ENCODE measurements at places on chromosomes 5 and 9.

DNA sequence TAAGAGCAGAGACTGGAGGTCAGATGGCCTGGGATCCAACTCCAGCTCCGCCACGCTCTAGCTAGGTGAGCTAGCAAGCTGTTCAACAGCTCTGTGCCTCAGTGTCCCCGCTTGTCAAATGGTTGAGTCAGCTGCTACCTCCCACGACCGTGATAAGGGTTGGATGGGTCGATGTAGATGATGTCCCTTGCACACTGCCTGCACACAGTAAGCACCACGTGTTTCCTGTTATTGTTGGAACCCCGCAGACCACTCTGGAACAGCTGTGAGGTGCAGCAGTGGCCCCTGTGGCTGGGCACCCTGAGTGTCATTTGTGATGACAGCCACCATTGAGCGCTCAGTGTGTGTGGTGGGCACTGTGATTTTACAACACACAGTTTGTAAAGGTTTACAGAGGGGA, 54.0 kb upstream of the CTSL start:
- no peak for DNase-seq

GRCh38 chr9:1049641-1050040, 516 bp upstream of the DMRT2 start:
- DNase-seq = no peak

- no peak for DNase-seq
These were observed 90.3 kb upstream of the IFNK start for GRCh38 chr9:27433631-27434325.

DNA sequence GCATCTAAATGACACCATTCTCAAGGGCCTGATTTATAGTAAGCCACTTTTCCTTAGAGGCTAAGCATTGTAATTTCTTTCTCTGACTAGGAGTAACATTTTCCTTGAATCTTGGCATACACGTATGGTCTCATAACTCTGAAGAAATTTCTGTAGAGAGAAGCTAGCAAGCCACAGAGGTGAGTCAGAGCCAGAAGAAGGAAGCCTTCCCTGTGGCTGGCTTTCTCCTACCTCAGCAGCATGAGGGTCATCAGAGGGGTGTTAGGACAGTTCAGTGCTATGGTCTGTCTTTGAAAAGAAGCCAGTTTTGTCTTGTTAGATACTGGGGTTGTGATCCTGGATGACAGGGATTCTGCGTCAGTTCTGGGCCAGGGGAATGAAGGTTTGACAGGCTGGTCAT, 3.2 kb downstream of the SNX30 start:
- DNase-seq = peak; percentile 25

DNA sequence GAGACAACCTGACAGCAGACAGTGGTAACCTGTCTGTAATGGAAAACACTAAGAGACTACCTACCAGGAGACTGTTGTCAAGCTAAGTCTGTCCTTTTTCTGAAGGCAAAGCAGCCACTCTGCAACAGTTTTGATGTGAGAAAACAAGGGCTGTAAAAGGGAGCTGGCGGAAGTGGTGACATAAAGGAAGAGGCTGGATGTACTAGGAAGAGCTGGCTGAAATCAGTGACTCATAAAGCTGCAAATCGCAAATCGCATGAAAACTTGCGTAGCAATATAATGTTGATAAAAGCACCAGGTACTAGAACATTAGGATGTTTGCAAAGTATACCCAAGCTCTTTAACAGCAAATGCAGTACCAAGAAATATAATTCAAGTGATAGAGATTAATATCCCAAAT, 1.4 kb downstream of the NSUN2 start:
- no peak for DNase-seq

GRCh38 chr5:71533615-71534014, 53.5 kb upstream of the MCCC2 start:
- DNase-seq = no peak

GRCh38 chr9:121360601-121361374, 9.3 kb downstream of the STOM start:
- no peak for DNase-seq

DNA sequence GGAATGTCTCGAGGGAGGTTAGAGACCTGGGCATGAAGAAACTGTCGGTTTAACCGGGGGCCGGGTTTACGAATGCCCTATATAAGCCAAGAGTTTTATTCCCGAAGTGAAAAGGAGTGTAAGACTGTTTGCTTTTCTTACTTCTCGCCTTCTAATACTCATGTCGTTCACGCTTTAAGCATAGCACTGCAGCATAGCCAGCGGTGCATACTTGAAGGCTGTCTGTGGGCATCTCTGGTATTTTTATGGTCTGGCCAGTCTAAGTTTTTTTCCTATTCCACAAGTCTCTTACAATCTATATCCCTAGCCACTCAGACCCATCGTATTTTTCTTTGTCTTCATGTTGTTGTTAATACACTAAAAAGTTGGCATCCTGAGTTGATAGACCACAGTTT, 1.2 kb downstream of the UHRF2 start:
- DNase-seq = no peak

GRCh38 chr9:76369583-76369982, 24.6 kb downstream of the RFK start:
- DNase-seq = no peak

DNA sequence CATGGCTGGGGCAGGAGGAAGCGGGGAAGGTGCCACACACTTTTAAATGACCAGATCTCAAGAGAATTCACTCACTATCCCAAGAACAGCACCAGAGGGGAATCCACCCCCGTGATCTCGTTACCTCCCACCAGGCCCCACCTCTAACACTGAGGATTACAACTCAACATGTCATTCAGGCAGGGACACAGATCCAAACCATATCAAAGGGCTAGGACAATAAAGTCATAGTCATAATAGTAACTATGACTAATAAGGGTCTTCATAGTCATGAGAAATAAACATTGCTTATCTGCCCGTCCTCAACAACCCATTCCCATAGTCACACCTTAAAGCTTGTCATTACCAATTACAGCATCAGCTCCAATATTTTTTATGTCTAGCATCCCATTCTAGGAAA, 65.3 kb upstream of the SMC2 start:
- DNase-seq = peak; percentile 18

DNA sequence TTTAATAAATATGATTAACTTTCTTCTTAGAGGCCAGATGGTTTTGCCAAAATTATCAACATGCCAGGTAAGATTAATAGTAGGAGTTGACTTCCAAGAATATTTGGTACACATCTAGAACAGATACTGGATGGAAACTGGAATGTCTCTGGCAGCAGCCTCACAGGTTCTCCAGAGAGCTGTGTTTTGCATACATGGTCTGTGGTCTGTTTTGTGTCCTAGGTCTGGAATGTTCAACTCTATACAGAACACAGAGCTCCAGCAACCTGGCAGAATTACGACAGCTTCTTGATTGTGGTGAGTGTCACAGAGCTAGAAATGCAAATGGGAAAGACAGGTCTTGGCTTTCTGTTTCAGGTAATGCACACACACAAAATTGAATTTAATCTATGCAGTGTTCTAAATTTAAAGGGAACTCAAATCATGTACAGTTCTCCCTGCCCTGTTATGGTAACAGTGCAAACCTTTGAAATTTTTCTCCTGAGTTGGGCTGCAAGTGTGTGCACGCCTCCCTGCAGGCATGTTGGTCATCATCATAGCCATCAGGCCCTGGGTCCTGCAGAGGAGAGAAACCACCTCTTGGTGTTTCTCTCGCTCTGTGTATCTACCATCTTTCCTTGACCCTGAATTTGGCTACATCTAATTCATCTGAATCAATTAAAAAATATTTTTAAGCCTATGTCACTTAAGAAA, 58.3 kb downstream of the PIK3R1 start:
- DNase-seq = no peak

DNA sequence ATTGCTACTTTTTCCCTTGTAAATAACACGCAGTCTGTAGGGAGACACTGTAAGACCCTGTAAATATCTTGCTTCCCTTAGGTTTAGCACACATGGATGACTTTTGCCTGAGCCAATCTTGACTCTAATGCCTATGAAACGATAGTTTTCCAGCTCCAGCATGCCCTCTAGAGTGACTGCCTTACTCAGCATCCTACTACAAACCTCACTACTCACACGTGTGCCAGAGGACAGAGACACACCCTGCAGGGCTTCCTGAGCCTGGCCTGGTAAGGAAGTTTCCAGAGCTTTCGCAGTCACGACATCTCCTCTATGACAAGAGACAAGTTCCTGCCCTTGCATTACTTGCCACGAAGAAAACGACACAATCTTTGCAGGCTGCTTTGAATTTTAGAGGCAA, 138.1 kb downstream of the ATPSCKMT start:
- DNase-seq = no peak

GRCh38 chr9:128124873-128125579, 2.5 kb downstream of the PTGES2 start:
- DNase-seq = peak; percentile 40

DNA sequence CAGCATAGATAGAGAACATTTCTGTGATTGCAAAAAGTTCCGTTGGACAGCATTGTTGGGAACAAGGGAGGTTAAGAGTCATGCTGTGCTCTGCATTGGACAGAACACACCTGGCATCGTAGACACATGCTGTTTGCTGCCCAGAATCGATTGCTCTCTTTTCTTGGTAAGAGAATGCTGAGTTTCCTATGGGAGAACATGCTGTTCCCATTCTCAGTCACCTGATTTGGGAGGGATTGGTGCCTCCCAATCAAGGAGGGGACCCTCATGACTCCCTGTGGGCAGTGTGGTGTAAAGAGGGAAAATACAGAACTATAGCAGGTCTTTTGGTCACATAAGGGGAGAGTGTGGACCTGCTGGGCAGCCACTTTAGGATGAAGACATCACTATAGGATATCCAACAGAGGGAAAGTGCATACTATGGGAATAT, 555.4 kb upstream of the CLINT1 start:
- no peak for DNase-seq

- DNase-seq = no peak
These were observed 108.1 kb downstream of the SEMA5A start for GRCh38 chr5:9437741-9438240.

GRCh38 chr5:172418862-172419814, 35.2 kb downstream of the SH3PXD2B start:
- DNase-seq = no peak

DNA sequence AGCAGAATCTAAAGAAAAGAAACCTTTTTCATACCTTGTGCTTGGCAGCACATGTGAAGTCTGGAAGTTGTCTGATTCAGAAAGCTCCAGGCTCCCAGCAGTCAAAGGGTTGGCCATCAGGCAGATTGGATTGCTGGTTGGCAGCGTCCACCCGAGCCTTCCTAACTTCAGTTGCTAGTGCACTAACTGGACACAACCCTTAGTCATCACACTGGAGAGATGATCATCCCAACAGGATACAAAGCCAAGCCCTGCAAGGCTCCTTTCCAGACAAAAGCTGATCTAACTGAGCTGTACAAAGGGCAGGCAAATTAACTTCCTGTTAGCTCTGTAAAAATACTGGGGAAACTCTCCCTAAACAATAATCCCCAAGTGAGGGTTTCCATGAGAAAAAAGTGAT, 185.6 kb downstream of the SNX18 start:
- no peak for DNase-seq

DNA sequence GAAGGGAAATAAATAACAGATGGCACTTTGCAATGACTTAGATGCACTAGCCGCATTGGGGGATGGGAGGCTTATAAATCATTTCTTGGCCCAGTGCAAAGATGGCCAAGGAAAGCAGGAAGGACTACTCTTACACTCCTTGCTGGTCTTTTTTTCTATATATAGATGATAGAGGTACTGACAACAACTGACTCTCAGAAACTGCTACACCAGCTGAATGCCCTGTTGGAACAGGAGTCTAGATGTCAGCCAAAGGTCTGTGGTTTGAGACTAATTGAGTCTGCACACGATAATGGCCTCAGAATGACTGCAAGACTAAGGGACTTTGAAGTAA, 1.7 kb downstream of the CCNG1 start:
- no peak for DNase-seq

DNA sequence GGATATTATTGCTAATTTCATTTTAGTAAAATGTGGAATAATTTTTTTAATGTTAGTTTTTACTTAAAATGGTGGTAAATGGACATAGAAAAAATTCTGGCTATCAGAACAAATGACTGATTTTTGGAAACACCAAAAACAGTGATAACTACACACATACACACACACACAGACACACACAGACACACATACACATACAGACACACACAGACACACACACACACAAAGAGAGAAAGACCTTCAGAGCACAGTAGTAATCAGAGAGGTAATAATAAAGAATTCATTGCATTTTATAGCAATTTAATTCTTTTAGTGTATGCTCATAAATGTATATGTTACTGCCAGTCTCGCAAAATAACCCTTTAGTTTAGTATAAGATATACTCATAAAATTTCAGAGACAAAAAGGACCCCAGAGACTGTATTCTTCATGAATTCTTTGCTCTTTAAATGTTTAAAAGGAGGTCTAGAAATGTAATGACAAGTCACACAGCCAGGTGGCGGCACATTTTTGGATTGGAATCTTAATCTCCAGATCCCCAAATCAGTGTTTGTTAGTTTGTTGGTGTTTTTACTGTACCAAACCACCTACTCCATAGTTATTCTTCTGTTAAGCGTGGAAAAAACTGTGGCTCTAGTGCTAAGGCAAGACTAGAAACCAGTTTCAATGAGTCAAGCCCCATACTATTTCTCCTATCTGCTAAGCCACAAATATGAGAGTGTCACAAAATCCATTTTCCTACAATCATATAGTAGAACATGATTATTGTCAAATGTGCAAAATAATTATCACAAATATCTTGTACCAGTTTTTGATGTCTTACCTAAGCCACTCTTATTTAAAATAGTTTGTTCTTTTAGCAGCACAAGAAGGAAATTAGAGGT, 109.9 kb downstream of the EDIL3 start:
- DNase-seq = no peak

- no peak for DNase-seq
These were observed 356.1 kb downstream of the SPOCK1 start for GRCh38 chr5:137142764-137143605.

DNA sequence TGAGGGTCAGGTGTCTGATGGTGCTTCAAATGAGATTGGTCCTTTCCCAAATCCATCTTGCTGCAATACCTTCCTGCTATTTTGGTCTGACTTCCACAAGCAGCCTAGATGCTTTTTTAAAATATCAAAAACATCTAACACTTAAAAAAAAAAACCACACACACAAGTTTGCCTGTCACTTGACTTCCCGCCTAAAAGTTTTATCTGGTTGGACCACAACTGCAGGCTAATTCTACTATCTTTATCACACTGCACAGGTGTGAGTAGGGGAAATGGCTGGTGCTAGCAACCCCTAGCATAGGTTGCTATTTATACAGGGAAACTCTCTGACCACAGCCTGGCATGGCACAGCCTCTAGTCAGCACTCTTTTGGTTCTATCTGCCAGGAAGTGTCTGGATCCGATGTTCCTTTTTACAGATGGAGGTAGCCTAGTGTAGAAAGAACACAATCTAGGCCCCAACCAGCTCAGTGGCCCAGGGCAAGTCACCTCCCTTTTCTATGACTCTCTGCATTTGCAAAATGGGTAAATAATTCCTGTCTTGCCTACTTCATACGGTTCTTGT, at the start of gene HEMGN:
Gene HEMGN, minus strand, starts transcription at position 92 of the 564 bp plus-strand sequence. Its CDS starts 36 bp downstream, at position 56.
- peak; percentile 14 for DNase-seq

- no peak for DNase-seq
These were observed 138.2 kb upstream of the LPAR1 start for GRCh38 chr9:111176511-111176910.

GRCh38 chr9:38414040-38414723, 10.1 kb downstream of the IGFBPL1 start:
- no peak for DNase-seq
